Tracheal epithelial cell (primary cell): ENCODE measurements at places on chromosomes 7 and 10. TPM values are rescaled to one million over a fixed set of nuclear protein-coding genes. Genes with fewer than 3 reads are reported as not detected.

Gene ATAD1
- total RNA-seq: 68.9 and 86.7 TPM in 2 replicates

Gene MKRN1
- total RNA-seq: 76.6 and 84.0 TPM in 2 replicates

Gene CALML5
- 4.3 TPM in 1 of 2 replicates, not detected in the other for total RNA-seq

Gene WEE2
- not detected in 2 replicates for total RNA-seq

Gene SPDYE2B
- not detected in 2 replicates for total RNA-seq

Gene XPNPEP1
- 91.6 and 149 TPM in 2 replicates for total RNA-seq

Gene COMTD1
- 27.1 and 42.2 TPM in 2 replicates for total RNA-seq

Gene SAMD9L
- under 0.01 and 3.1 TPM in 2 replicates for total RNA-seq

Gene LOXL4
- 0.64 and 5.3 TPM in 2 replicates for total RNA-seq

Gene TMEM184A
- 8.2 and 24.9 TPM in 2 replicates for total RNA-seq

Gene MEOX2
- total RNA-seq: 0.21 TPM in 1 of 2 replicates, not detected in the other

Gene ELN
- not detected in 2 replicates for total RNA-seq

Gene TMEM196
- under 0.01 TPM in 1 of 2 replicates, not detected in the other for total RNA-seq

Gene DKK1
- 11.9 and 13.5 TPM in 2 replicates for total RNA-seq

Gene CDHR3
- 0.48 and 3.2 TPM in 2 replicates for total RNA-seq

Gene KEL
- 0.72 TPM in 1 of 2 replicates, not detected in the other for total RNA-seq

Gene CALY
- not detected in 2 replicates for total RNA-seq

Gene CUBN
- total RNA-seq: under 0.01 and 0.85 TPM in 2 replicates

Gene ADARB2
- total RNA-seq: under 0.01 TPM in 2 replicates

Gene STEAP1B
- total RNA-seq: 7.0 and 8.2 TPM in 2 replicates

Gene RBP4
- 0.24 TPM in 1 of 2 replicates, not detected in the other for total RNA-seq

Gene ZP3
- 41.7 and 43.9 TPM in 2 replicates for total RNA-seq

Gene ACBD7
- total RNA-seq: 0.21 and 0.48 TPM in 2 replicates

Gene HMX3
- total RNA-seq: not detected in 2 replicates

Gene MAP3K8
- total RNA-seq: 5.1 and 10.8 TPM in 2 replicates

Gene VAX1
- total RNA-seq: not detected in 2 replicates

Gene INMT
- total RNA-seq: not detected in 2 replicates

Gene PPP3CB
- total RNA-seq: 19.2 and 19.8 TPM in 2 replicates

Gene SPDYE11
- total RNA-seq: not detected in 2 replicates

Gene NPC1L1
- total RNA-seq: under 0.01 TPM in 1 of 2 replicates, not detected in the other

Gene HOXA9
- total RNA-seq: 4.3 TPM in 1 of 2 replicates, not detected in the other

Gene TBXAS1
- 0.21 and 3.9 TPM in 2 replicates for total RNA-seq

Gene CCL24
- not detected in 2 replicates for total RNA-seq

Gene GIGYF1
- 12.3 and 15.1 TPM in 2 replicates for total RNA-seq

Gene BMPER
- under 0.01 and 0.48 TPM in 2 replicates for total RNA-seq
